ENCODE measurements at places on chromosomes 6 and 20.
A peak's percentile ranks its signal among the peaks of the same experiment; 100 is the strongest.

GRCh38 chr20:33869283-33869682 lies 58.1 kb downstream of the CHMP4B start:
- no peak for DNase-seq

- no peak for DNase-seq
These were observed 27.8 kb downstream of the TNFAIP3 start for GRCh38 chr6:137894779-137895385.

DNA sequence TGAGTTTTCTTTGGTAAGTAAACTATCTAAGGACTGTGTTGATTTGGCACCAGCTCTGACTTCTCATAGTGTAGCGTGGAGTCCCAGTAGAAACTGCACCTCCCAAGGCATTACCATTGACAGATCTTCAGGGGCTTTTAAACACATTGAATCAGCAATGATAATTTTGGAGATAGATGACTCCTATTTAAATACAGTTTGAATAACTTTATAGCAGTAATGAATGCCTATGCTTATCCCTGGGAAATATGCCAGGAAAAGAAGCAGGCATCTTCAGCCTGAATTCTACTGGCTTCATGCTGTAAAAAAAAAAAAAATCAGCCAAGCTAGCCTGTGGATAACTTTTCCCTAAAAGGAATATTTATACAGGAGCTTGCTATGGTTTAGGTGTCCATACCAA lies 895.9 kb downstream of the EYS start:
- DNase-seq = no peak

DNA sequence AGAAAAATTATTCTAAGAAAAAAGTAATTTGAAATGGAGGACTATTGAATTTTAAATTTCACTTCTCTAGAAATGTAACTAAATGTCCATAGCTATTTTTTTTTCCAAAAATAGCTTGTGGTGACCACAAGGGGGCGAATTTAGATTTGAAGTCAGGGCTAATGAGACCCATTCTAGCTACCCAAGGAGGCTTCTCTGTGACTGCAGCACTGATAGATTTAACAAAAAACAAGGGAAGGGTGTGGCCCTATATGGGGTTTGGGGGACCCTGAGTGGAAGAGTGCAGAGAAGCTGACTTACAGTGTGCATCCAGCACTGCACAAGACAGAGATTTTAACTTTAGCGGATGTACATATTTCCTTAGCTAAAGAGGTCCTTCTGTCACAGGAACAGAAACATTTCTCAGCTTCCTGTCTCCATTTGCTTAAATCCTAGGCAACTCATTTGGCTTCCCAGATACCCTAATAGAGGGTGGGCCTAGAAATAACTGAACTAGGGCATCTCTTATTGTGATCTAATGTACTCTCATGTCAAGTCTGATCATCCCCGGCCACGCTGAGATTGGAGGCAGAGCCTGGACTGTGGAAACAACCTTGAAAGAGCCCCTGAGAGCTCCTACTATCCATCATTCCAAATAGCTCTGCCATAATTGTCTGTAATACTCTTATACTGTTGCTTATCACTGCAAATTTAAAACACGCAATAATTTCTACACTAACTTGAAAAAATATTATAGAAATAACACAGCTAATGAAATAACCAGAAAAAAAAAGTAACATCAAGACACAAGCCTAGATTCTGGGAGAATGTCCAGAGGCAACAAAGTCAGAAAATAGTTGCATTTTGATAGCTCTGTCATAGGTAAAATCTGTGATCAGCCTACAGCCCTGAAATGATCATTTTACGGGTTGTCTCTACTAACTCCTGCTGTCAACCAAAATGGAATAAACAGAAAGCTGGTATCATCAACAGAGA lies 93.6 kb downstream of the SNAP91 start:
- peak; percentile 8 for DNase-seq

DNA sequence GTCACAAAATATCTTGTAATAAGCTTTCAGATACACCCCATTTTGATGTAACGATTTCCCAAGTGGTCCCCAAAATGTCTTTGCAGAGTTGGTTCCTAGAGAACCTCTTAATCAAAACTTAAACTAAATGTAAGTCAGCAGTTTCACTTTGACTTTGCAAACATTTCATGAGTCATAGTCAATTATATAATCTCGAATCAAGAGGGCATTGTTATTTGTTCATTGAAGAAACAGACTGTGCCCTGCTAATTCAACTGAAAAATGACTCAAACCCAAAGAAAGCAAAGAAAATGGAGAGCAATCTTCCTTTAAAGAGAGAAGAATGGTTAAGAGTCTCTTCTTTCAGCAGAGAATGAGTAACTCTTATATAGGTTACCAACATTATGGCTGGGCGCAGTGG lies 58.3 kb downstream of the IPCEF1 start:
- peak; percentile 18 for DNase-seq

DNA sequence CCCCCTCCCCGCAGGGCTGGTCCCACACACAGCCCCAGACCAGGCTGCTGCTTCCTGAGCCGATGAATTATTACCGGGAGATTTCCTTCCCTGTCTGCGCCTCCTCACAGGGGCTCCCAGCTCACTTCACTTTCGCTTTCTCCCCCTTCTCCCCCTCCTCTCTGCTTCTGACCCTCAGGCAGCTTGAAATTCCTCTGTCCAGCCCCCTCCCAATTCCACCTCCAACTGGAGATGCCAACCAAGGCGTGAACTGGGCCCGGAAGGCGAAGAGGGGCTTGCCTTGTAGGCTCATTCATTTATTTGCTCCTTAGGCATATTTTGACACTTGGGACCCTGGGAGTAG lies 1.7 kb upstream of the TCF15 start:
- no peak for DNase-seq

- no peak for DNase-seq
These were observed 245.8 kb downstream of the SYNE1 start for GRCh38 chr6:152391179-152391880.

DNA sequence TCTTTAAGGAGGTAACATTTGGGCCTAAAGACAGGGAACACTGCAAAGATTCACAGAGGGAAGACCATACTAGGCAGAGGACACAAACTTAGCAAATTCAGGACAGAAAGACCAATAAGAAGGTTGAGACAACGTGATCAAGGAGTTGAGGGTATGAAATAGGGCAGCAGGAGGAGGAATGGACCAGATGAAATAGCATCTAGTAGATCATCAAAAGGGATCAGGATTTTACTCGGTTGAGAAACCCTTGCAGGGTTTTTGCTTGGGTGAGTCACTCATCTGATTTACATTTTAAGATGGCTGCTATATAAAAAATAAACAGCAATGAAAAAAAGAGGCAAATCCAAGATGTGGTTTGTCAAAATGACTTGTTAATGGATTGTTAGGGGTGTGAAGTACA lies 4.7 kb downstream of the BCLAF1 start:
- DNase-seq = peak; percentile 57

- peak; percentile 71 for DNase-seq
These were observed 143.5 kb downstream of the PDE7B start for GRCh38 chr6:135994857-135995544.

DNA sequence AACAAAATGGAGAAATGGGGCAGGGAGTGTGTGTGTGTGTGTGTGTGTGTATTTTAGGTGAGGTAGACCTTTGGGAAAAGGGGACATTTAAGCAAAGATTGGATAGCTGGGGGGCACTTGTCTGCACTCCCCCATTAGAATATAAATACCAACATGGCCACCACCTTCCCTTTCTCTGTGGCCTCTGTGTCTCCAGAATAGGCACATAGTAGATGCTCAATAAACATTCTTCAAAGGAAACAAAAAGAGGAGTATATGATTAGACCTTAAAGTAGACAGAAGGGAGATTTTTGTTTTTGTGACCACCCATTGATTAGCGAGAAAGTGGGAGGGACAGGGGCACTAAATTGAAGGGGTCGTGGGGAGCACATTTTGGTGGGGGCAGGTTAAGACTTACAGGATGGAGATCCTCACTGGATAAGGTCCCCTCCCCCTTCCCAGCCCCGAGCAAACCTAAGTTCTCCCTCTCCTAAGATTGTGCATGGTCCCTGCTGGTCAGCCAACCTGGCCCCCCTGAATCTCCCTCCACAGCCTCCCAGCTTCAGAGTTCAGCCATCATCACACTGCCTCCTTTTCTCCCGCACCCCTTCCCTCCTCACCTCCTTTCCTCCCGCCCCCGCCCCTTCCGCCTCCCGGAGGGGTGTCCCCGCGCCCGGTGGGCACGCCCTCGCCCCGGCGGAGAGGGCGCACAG lies 514 bp upstream of the TSHZ2 start:
- DNase-seq = no peak

- no peak for DNase-seq
These were observed 45.3 kb downstream of the RRBP1 start for GRCh38 chr20:17636523-17637412.

DNA sequence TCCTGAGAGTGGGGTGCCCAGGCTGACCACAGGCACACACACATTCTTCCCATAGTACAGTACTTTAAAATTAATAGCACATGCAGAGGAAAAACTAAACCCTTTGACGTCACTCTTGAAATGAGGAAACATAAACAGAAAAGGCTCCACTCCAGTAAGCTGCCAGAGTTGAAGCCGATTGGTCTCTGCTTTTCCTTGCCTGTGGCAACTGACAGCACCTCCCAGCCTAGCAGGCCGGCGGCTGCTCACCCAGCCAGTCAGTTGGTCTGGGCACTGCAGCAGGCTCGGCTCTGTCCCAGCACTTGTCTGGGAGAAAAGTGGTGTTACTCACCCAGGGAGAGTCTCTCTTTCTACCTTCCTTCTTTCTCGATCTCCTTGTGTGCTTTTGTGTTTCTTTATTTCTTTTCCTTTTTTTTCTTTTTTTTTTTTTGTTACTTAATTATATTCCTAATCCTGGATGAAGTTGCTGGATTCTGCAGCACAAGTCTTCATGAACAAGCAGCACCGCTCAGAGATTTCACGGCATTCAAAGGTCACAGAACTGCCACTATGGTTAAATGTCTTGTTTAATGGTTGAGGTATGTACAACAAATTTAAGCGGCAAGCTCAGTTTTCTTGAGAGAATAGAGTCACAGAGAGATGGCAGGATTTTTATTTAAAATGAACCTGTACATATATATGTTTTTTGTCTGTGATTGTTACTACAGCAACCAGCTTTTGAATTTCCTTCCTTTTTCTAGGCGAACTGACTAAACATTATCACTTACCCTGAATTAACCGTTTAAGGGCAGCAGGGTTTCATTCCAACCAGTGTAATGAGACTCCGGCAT lies at the start of gene PDE7B:
TSS of gene PDE7B (plus strand) at position 260 of the 830 bp plus-strand sequence.
- DNase-seq = peak; percentile 85

- DNase-seq = no peak
These were observed 218.3 kb upstream of the CST7 start for GRCh38 chr20:24730750-24731149.

- no peak for DNase-seq
These were observed 913.8 kb upstream of the FLRT3 start for GRCh38 chr20:15251171-15251570.

GRCh38 chr6:43673444-43674084 lies 14.0 kb downstream of the MRPS18A start:
- DNase-seq = no peak

GRCh38 chr6:11432091-11432490 lies 105.5 kb upstream of the TMEM170B start:
- no peak for DNase-seq

DNA sequence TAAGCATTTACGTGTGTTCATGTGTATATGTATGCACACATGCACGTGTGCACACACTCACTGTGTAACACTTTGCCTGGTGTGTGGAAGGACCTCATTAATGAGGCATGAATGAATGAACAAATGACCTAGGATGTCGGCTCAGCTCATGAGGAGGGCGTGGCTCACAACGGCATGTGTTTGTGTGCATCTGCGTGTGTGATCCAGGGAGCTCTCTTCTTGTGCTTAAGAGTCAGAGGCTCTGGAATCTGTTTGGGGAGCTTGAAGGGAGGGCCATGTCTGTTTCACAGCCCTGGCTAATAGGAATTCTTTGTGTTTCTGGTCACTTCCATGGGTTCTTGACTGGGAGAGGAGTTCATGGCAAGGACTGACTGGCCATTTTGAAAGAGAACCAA lies 32.7 kb downstream of the TOX2 start:
- DNase-seq = no peak

DNA sequence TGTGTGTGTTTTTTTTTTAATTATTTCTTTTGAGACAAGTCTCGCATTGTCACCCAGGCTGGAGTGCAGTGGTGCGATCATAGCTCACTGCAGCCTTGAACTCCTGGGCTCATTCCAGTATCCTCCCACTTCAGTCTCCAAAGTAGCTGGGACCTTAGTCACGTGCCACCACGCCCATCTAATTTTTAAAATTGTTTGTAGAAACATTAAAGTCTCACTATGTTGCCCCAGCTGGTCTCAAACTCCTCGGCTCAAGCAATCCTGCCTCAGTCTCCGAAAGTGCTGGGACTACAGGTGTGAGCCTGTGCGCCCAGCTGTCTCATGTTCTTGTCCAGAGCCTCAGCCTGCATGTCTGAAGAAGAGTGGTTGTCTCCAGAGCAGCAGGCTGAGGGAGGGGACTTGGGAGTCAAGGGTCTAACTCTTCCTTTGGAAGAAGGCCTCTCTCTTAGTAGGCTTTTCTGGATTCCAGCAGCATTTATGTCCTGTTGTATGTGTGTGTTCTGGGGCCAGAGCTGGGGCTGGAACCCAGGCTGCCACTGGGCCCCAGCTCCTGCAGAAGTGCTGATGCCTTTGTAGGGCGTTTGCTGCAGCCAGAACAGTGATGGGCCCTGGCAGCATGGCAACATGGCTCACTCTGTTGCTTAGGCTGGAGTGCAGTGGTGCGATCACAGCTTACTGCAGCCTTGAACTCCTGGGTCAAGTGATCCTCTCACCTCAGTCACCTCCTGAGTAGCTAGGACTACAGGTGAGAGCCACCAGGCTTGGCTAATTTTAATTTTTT lies 5.4 kb downstream of the DNMT3B start:
- no peak for DNase-seq

- no peak for DNase-seq
These were observed 178.4 kb downstream of the NRN1 start for GRCh38 chr6:5828296-5828695.

DNA sequence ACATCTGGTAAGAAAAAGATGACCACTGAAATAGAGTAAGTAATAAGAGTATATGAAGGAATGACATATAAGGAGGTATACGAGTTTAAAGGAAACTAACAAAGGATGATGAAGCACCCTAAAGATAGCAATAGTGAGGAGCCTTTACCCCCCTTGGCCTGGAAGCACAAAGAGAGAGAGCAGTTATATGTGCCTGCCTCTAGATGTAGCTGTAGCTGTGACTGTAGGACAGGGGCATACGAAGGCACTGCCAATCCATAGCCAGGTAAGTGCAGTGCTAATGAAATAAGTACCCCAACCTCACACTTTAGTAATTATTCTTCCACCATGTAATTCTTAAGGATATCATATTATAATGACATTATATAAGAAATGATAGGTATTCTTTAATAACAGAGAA lies 90.1 kb upstream of the FKBP1C start:
- DNase-seq = no peak

- DNase-seq = peak; percentile 76
These were observed 20.0 kb upstream of the ZNFX1 start for GRCh38 chr20:49297605-49298530.

GRCh38 chr6:56837322-56837894 lies 117.5 kb upstream of the BEND6 start:
- DNase-seq = no peak

GRCh38 chr20:39052676-39053075 lies 90.5 kb downstream of the DHX35 start:
- DNase-seq = no peak

GRCh38 chr6:123343836-123344235 lies 292.9 kb downstream of the TRDN start:
- no peak for DNase-seq

GRCh38 chr20:3371754-3372153 lies 35.7 kb downstream of the DNAAF9 start:
- peak; percentile 44 for DNase-seq

GRCh38 chr6:146883640-146884531 lies 285.1 kb downstream of the ADGB start:
- no peak for DNase-seq
